ENCODE measurements at places on chromosomes 7 and 10.

DNA sequence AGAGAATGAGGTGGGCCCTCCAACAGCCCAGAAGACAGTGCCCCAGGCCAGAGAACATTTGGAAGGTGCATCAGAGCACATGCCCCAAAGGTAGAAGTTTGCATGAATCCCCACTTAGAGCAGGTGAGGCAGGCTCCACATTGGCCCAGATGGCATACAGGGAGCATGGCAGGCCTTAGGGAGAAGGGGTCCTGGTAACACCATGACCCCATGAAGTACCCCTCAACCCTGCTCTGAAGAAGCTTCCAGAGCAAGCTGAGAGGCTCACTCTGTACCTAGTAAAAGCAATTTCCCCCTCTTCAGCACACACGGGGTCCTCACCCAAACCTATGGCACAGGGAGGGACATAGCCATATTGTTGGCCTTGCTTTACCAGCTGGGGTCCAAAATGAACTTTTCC is 162.6 kb downstream of the BUB3 start:
- DNase-seq, result peak; percentile 17

- DNase-seq, result no peak
Measured at GRCh38 chr10:18179891-18180290, 39.7 kb downstream of the CACNB2 start.

DNA sequence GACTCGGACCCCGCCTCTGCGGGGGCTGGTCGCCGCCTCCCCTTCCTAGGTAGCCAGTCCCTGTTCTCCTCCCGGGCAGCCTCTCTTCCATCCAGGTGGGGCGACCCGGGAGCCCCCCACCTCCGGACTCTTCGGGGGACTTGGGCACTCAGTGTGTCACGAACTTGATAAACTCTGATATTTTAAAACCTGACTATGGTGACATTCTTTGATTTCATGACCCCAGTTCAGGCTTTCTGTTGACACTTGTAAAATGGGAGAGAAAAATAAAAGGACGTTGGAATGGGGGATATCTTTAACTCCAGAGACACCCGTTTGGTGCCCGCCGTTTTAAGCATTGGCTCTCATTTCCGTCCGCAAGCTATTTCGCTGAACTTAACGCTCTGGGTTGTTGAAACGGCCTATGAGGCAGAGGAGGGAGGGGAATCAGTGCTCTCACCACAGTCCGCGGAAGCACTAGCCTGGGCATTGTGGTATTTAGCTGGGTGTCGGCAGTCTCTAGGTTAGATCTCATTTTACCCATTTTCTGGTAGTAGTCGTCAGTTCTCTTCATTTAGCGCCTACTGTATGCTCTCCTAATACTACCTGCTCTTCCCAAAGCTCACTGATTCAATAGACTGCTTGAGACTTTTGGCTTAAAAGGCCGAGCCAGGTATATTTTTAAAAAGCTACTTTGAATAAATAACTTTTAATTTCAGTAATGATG is 738 bp downstream of the VPS26A start:
- peak; percentile 55 for DNase-seq

DNA sequence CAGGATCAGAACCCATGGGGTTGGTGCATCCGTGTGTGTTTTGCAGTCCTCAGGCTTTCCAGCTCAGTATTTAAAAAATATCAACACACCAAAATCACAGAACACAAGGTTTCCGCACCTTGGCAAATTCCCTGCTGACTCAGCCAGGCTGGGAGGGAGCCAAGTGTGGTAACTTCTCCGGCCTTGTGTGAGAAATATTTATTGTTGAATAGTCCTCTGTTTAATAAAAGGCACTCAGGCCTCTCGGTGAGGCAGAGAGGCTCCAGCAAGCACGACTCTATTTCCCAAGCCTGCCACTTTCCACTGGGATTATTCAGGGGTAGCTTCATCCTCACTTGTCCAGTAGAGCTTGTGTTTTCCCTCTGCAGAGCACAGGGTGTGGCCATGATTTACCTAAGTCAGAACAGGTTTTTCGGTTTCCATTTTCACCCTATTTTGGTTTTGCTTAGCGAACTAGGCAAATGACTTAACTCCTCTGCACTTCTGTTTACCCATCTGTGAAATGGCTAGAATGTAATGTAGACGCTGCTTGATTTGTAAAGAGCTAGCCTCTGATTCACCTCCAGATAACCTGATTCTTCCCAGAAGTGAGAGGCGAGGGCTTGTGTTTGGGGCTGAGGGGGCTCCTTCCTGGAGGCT is 13.0 kb upstream of the CHST15 start:
- DNase-seq, result no peak

GRCh38 chr7:1024331-1024841 is 20.0 kb upstream of the GPR146 start:
- DNase-seq, result no peak

- DNase-seq, result no peak
Measured at GRCh38 chr10:131870831-131871672, 29.8 kb upstream of the PPP2R2D start.

DNA sequence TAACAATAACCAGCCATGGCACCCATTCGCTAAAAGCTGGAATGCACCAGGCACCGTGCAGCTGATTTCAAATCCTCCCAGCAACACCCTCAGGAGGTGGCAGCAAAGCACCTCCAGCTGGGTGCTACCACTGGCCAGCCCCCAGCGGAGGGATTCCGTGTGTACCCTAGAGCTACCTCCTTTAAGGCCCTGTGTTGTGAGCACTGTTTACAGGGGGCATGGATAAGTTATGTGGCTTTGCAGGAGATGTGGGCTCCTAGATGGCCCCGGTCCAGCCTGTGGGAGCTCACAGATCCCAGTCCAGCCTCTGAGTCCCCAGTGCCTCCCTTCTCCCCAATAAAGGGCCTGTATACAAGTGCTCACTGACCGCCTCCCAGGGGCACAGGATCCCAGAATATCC is 27.1 kb downstream of the TNRC18 start:
- DNase-seq, result no peak

DNA sequence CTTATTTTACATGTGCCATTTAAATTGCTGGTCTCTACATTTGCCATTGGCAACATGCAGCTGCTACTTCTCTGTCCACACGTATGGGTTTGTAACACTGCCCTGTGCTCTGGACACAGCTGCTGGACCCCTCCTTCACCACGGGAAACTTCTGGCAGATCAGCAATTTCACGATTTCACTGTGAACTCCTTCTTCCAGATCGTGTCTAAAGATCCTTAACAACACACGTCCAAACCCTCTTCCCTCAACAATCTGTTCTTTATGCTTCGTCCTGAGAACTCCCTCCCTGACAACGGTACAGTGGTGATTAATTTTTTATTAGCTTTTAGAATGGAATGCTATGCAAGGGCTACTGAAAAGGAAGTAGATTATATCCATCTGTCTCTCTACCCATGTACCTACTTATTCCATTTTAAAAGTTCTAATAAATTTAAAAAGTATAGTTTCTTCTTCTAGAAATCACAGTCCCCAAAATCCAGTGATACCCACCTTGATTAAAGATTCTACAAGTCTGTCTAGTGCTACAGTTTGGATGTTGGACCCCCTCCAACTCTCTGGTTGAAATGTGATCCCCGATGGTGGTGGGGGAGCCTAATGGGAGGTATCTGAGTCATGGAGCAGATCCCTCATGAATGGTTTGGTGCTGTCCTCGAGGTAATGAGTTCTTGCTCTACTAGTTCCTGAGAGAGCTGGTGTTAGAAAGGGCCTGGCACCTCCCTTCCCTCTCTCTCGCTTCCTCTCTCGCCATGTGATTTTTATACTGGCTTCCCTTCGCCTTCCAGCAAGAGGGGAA is 81.0 kb downstream of the KIAA1549 start:
- no peak for DNase-seq

- no peak for DNase-seq
Measured at GRCh38 chr7:50228148-50228547, 76.4 kb upstream of the IKZF1 start.

DNA sequence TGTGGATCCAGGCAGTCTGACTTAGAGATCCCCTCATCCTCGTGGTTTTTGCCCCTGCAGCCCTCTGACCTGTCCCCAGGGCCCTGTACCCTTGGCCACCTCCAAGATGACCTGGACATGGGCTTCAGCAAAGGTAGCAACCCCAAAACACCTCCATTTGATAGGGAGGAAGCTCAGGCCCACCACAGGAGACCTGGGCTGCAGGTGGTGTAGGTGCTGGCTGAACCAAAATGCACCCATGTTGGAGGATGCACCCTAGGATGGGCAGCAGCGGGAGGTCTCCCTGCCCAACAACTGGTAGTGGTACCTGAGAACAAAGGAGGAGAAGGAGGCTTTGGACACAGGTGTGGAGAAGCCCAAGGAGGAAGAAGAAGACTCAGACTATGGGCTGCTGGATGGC is 188.7 kb downstream of the ZNF716 start:
- DNase-seq, result no peak

- DNase-seq, result no peak
Measured at GRCh38 chr7:105853931-105854419, 22.4 kb downstream of the ATXN7L1 start.

DNA sequence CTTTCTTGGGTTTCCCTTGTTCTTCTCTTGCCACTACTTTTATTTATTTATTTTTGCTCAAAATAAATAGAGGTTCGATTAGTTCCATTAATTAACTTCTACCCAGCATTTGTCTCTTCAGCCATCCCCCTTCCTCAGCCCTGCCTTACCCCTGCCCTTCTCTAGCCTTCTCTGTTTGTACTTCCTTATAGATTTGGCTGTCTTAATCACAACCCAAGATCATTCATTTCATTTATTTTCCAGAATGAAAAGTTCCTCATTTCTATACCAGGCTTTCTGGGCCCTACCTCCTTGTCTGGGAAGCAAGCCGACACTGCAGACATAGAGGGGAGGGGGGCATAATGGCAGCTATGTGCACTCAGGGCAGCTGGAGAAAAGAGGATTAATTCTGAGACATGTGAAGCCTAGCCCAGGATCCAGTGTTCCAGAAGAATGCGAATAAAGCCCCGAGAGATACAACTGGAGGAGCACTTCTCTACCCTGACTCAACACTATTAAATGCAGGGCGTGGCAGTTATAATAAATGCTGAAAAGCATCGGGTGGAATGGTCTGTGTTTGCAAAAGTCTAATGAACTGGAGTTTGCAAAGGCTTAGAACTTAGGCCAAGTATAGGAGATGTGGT is 6.4 kb upstream of the PDCD4 start:
- no peak for DNase-seq

DNA sequence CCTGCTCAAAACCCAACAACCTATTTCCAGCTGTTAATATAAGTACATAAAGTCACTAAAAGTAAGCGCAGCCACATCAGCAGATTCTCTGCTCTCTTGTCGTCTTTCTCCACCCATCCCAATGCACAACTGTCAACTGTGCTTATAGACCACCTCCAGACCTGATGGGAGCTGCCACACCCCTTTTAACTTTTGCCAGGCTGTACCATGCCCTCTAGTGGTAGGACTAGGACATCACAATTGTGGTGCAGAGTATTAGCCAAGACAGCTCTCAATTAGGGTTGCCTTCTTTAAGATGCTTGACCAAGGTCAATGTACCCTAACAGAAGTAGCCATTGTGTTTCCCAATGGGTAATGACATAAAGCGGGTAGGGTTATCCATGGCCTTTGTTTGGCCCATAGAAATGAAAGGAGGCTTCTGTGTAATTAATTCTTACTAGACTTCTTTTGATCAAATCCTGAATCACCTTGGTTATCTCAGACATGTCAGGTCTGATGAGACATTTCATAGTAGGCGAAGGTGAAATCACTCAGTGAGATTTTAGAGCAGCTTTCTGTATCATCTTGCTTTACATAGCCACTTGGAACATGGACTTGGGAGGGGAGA is 68.1 kb downstream of the SCRN1 start:
- DNase-seq, result peak; percentile 67

- no peak for DNase-seq
Measured at GRCh38 chr10:79385804-79386531, 38.7 kb downstream of the PPIF start.

DNA sequence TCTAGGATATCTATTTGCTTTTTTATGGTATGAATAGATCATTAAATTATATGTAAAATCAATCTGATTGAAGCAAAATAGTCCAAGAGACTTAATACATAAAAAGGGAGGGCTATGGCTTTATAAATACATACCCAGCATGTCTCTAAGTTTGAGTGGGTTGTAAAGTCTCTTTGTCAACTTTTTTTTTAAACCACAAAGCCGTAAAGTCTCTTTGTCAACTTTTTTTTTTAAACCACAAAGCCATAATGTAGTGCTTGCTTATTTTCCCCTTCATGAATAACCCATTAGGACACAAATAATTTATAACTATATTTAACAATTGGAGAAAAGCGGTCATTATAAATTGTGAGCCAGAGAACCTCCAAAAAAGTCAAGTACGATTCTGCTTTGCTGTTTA is 5.7 kb downstream of the HECTD2 start:
- no peak for DNase-seq

- DNase-seq, result no peak
Measured at GRCh38 chr10:88730864-88731263, 24.8 kb downstream of the LIPK start.

DNA sequence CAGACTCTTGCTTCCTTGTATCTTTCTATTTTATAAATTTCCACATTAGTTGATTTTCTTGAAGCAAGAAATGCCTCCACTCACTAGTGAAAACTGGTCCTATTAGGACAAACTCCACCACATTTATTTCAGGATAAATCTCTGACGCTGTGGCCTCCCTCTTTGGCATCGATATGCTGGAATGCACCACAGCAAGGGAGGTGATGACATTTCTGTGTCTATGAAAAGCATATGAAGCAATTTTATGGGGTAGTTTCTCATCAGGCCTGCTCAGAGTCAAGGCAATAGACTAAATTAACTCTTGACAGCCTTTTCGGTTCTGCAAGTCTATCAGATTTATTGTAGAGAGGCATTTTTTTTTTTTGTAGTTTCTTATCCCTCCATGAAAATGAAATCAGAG is 304.4 kb downstream of the ZEB1 start:
- no peak for DNase-seq

- no peak for DNase-seq
Measured at GRCh38 chr7:46315891-46316290, 394.8 kb upstream of the IGFBP3 start.

GRCh38 chr10:116587878-116588591 is 2.7 kb upstream of the PNLIPRP1 start:
- DNase-seq, result no peak

DNA sequence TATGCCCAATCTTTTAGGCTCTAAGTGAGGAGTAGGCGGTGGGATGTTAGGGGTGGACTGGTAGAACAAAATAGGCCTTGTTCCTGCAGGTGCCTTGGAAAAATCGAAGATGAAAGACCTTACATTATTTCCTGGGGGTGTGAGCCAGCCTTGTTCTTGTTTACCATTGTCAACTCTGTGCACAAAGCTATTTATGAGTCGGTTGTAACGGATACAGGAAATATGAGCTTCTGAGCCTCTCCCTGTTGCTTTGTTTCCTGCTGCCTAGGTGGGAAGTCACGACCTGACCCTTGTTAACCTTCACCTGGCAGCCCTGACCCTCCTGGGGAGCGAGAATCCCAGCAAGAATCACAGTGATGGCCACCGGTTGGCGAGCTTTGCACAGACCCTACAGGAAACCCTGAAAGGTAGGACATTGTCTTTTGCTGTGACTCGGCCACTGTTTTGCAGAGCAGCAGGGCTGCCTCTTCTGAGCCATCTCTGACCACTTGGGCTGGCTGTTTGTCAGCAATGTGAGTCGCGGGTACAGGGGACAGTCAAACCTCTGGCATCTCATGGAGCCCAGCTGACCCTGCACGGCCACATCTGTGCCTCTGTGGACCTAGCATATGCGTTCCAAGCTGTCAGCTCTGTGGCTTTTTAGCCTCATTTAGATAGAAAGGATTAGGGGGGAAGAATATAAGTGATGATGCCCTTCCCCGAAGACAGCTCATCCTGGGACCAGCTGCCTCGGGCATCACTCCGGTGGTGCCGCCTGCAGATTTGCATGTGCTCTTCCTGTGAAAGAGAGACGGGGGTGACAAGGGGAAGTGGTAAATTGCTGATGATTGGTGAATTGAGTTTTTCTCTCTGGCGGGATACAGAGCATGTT is 102.1 kb upstream of the ANLN start:
- DNase-seq, result no peak

- DNase-seq, result no peak
Measured at GRCh38 chr10:116633216-116633600, 12.5 kb downstream of the PNLIPRP2 start.
